SJSA1 (cell line): ENCODE measurements at places on chromosomes 2 and 18. TPM values are rescaled to one million over a fixed set of nuclear protein-coding genes. Genes with fewer than 3 reads are reported as not detected.

DNA sequence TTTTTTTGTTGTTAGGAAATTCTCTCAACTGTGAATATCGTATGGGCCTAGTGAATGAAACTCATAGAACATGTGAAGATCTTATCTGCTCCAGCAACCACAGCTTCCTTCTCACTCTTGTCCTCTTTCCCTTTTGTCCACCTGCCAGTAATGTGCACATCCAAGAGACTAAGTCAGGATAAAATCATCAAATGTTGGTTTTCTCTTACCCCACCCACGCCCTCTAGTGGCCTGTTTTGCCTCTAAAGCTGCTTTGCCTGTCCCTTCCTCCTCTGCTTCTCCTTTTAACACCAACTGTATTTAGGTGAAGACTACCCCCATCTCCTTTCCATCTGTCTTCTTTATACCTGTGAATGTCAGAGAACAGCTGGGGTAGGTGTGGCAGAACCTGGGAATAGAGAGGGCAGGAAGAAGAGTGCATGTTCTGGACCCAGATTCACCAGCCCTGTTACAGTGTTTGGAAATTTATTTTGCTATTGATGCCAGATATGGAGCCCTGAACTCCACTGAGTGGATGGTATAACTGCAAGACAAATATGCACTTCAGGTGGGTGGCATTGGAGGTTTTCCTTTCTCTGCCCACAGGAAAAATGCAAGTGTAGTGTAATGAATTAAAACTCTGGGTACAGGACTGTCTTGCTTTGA is 8.4 kb upstream of the MGAT5 start:
- DNase-seq, result peak; percentile 72

DNA sequence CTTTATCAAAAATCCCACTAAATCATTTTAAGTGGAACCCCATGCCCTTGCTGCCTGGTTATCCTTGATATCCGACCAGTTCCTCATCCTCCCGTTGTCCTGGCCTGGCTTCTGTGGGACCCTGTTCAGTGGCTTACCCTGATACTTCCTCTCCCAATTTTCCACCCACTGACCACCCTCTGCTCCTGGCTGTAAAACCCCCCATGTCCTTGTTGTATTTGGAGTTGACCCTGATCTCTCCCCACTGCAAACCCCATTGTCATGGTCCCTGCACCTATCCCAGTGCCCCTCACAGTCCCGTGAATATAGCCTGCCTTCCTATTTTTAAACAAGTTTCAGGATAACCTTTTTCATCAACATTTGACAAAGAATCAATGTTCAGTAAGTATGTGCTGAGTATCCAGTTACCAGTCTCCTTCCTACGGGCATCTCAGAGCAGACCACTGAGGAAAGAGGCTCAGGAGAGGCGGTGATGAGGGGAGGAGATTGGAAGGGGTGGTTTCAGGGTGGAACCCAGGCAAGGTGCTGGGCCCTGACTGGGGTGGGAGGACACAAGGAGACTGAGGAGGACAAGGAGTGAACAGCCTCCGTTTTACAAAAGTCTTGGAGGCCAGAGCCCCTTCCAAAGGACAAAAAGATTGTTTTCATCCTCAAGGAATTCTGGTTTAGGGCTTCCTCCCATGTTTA is 131.8 kb downstream of the PXDN start:
- DNase-seq, result no peak

- no peak for DNase-seq
Observed at GRCh38 chr18:15198116-15198389, 450.1 kb downstream of the ANKRD30B start.

GRCh38 chr18:75926811-75927210 is 499.3 kb upstream of the SMIM21 start:
- no peak for DNase-seq

LGALSL gene
- total RNA-seq, result 3.9 and 4.4 TPM in 2 replicates

DNA sequence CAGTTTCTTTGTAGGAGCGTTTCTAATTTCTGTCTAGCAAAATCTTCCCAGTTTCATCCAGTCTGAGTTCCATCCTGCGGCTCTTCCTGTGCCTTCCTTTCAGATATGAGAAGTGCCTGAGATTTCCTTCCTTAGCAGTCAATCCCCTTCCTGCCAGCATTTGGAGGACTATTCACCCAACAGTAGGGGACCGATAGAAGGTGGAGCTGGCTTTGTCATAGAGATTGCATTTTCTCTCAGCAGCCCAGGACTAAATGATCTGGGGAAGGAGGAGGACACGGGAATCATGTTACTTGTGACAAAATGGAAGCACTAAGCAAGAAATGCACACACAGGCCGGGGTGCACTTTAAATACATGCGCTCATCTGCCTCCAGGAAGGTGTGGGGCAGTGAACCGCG is 5.6 kb upstream of the SMIM21 start:
- DNase-seq, result no peak

- DNase-seq, result no peak
Observed at GRCh38 chr2:207483066-207483465, 46.7 kb upstream of the CREB1 start.

DNA sequence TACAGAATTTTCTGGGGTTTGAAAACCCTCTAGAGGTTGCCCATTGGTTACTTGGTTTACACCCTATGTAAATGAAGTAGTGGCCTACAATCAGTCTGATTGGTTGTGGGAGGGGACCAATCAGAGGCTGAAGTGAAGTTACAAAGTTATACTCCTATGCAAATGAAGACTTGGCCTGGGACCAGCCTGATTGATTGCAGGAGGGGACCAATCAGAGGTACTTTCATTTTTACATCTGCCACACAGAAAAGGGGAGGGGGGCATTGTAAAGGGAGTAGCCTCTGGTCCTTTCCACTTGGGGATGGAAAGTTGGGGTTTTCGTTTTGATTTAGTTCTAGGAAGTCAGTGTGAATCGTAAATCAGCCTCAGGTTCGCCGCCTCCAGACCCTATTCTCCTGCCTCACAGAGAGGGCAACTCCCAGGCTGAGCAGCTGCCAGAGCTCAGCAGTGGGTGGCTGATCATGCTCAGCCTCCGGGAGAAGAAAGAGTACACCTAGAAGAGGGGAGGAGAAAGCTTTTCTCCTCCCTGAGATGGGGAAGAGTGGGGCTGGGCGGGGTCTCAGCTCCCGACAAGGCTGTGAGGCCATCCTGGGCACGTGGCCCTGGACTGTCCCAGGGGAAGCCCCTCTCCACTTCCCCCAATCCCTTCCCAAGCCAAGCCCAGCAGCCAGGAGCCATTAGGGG is 372.5 kb downstream of the GALR1 start:
- DNase-seq, result no peak
